ENCODE measurements at places on chromosomes 7 and 10.
A peak's percentile ranks its signal among the peaks of the same experiment; 100 is the strongest.

GRCh38 chr7:26584326-26584725 lies 280.1 kb downstream of the SKAP2 start:
- DNase-seq, result no peak

- no peak for DNase-seq
Measured at GRCh38 chr10:110074298-110074697, 66.5 kb downstream of the ADD3 start.

DNA sequence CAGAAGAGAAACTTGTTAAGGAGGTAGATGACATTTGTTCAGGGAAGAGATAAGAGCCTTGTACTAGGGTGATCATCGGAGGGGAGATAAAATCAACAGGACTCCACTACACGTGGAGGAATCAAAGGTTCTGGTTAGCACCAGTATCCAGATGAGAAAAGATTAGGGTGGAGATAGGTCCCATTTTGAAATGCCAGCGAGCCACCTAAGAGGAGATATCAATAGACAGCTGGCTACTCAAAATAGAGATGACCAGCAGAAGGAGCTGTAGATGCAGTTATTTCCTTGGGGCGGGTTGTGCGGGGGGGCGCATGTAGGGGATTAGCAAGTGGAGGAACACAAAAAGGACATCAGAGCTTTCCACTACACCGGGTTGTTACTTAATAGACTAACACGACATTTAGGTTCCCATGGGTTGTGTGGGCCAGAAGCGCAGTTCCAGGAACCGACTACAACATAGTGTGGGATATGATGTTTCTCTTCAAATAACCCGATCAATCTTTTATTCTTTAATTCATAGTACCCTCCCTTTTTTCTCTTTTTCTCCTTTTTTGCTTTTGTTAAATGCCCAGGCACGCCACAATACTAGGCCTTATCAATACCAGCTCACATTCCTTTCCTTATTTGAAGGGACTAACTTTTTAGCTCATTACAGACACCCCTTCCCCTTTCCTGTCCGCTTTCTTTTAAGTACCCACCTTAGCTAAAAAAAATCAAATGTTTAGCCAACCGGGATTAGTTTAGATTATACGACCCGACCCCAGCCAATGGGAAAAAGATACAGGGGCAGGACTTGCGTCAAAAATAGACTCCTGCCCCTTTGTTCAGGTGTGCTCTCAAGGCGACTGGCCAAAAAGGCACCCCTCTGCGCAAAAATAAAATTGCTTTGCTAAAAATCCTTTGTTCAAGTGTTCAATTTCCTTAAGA lies 2.0 kb upstream of the KIF11 start:
- no peak for DNase-seq

GRCh38 chr10:102003541-102003940 lies 52.4 kb downstream of the ARMH3 start:
- no peak for DNase-seq

GRCh38 chr7:75727881-75728593 lies 10.7 kb downstream of the HIP1 start:
- no peak for DNase-seq

GRCh38 chr7:41503438-41503837 lies 199.5 kb downstream of the INHBA start:
- no peak for DNase-seq

GRCh38 chr7:68250143-68250542 lies 1253.5 kb downstream of the TYW1 start:
- no peak for DNase-seq

DNA sequence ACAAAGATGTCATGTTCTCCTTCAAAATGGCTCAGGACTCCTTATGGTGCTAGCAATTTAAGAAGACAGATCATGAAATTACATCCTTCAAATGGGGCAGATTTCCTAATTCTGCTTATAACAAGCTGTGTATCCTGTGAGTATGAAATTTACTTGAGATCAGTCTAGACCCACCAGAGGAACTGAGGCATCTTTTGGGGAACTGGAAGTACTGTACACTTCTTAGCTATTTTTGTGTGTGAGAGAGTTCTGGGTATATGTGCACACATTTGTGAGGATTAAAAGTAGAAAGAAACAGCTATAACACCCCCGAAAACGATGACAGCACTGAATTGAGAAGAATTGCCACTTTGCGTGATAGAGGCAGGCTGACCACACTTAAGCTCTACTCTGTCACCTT lies 187.0 kb upstream of the CCDC6 start:
- no peak for DNase-seq

GRCh38 chr7:45086331-45087065 lies 2.3 kb downstream of the NACAD start:
- no peak for DNase-seq

- no peak for DNase-seq
Measured at GRCh38 chr7:28856656-28857055, 101.5 kb downstream of the TRIL start.

DNA sequence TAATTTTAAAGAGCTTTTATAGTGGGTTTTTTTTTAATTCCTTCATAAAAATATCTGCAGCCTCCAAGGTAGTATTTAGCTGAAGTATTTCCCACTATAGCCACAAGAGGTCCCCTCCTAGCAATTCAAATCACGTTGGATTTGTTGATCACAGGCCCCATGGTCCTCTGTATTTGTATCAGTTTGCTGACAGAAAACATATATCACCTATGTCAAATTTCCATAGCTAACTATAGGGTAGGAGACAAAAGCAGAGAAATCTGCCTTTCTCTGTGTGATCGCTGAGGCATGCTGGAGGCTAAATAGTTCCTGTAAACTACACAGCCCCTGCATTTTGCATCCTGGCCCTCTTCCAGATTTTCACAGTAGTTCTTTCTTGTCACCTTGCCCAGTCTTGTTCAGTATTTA lies 1.7 kb upstream of the CTNNA3 start:
- peak; percentile 33 for DNase-seq

GRCh38 chr10:48251525-48252353 lies 22.8 kb downstream of the FRMPD2 start:
- DNase-seq, result no peak

DNA sequence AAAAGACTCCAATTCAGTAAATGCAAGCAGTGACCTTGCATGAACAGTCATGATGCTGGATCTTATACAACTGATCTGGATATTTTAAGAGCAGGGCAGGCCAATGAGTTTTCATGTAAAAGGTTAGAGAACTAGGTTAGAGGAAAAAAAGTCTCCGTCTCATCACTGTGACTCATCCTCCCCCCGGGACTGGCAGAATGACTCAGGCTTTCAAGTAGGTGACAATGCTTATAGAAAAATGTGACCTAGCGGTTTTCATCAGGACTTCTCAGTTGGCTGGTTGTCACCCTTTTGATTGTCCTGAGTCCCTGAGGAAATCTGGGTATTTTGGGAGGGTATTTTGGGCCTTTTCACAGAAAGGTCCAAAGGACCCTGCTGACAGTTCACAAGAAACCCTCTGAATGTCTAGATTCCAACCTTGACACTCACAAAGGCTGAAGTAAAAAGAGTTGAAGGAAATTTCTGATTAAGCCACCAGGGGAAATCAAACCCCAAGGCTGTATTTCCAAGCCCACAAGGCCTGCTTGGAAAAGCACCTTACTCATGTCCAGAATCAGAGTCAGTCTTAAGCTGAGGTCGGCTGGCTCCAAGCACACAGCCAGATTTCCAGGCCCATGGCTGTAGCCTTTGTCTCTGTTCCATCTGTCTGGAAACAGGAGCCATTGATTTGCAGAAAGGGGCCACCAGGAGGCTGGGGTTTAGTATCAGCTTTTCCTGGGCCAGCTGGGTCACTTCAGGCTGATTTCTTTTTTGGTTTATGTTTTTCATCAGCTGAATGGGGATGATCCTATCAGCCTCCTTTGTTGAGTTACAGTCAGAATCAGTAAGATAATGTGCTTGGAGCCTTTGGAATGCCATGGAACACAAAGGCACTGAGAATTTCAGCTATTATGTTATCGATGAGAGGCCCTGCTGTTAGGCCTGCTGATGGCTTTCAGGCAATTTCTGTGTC lies 226.4 kb upstream of the HABP2 start:
- DNase-seq, result peak; percentile 31

GRCh38 chr10:80567292-80567691 lies 29.6 kb downstream of the SH2D4B start:
- no peak for DNase-seq

GRCh38 chr10:21479570-21480315 lies 45.7 kb downstream of the SKIDA1 start:
- DNase-seq, result no peak

Data from glomerular endothelial cell (primary cell).